ELR (cell line): ENCODE measurements at places on chromosomes 7 and 10.

DNA sequence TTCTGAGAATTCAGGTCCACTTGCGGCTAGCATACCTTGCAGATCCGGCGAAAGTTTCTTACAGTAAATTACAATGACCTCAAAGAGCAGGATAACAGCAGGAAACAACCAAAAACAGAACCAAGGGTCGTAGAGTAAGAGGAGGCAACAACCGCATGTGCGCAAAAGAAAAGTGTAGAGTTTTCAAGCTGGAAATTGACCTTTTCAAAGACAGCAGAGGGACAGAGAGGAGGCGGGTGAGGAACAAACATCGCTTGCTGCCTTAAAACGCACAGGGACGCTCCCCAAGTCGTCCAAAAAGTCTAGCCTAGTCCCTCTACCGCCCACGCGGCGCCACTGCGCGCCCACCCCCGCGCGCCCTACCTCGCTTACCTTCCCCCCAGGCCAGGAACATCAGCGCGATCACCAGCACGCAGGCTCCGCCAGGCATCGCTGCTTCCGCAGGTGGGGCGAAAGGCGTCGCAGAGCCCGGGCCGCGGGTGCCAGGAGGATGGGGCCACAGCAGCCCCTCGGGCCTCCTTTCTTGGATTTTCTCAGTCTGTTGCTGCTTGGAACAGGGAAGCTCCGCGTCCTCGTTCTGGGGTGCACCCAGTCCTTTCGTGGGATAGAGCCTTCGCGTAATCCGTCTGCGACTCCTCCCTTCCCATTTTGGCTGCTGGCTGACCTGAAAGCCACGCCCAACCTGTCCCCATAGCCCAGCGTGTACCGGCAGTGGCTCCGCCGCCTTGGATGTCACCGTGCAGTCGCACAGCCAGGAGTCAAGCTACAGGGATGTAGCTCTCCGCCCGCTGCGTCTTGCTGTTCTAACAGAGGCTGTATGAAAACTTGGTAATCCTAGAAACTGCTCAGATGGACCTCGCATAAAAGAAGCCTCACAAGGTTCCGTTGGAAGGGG, at the start of gene VWDE:
TSS of gene VWDE (minus strand) at position 579 of the 895 bp plus-strand sequence. CDS start at position 430, 149 bp downstream.
- DNase-seq, result peak; percentile 66

- peak; percentile 19 for DNase-seq
Observed at GRCh38 chr10:52703898-52704297, 68.7 kb downstream of the MBL2 start.

- DNase-seq, result no peak
Observed at GRCh38 chr10:71959526-71959925, 4.7 kb upstream of the CHST3 start.

- no peak for DNase-seq
Observed at GRCh38 chr10:43217563-43218205, 49.2 kb downstream of the RASGEF1A start.

- DNase-seq, result no peak
Observed at GRCh38 chr10:27564398-27564797, 60.3 kb downstream of the RAB18 start.

GRCh38 chr7:125390981-125391380, 461.4 kb upstream of the POT1 start:
- DNase-seq, result no peak

- peak; percentile 70 for DNase-seq
Observed at GRCh38 chr10:5666008-5666840, at the start of gene ASB13. ASB13 (minus strand) TSS chr10:5666595; CDS start chr10:5666551, 44 bp downstream.

DNA sequence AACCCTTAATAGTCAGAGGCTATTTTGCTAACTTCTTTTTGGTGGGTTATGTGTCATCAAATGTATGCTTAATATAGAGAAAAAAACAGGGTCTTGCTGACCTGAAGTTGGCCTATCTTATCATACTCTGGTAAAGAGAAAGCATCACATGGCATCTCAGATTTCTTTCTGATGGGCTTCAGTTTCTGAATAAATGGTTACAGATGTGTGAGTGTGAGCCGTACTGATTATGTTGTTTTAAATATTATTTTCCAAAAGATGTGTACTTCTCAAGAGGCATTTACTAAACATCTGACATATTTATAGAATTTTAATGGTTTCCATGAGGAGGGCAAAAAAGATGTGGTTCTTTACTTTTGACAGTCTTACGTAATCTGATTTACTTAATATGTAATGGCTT, 28.4 kb downstream of the BBS9 start:
- DNase-seq, result no peak

- no peak for DNase-seq
Observed at GRCh38 chr7:91408388-91409154, 144.3 kb downstream of the FZD1 start.

DNA sequence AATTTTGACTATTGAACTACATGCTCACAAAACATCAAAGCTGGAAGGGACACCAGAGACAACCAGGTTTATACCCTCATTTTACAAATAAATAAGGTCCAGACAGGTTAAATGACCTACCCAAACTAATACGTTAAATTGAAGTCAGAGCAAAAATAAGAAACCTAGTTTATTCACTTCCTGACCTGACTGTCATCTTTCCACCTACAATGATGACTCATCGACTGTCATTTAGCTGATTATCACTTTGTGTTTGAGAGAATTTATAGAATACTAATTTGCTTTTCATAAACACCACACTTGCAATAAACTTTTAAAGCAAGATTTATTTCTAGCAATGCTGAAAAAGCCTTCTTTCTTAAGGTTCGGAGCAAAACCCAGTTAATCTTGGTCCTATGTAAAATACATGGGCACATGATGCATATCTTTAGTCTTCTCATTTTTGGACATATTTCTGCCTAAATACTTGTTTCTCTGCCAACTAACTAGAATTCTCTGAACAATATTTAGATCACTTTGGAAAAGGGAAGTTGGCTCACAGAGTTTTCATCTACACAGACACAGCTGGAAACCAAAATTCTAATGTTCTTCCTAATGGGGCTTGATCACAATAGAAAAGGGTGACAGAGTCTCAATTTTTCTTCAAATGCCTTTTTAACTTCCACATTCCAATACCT, 16.7 kb upstream of the LRRN3 start:
- no peak for DNase-seq

DNA sequence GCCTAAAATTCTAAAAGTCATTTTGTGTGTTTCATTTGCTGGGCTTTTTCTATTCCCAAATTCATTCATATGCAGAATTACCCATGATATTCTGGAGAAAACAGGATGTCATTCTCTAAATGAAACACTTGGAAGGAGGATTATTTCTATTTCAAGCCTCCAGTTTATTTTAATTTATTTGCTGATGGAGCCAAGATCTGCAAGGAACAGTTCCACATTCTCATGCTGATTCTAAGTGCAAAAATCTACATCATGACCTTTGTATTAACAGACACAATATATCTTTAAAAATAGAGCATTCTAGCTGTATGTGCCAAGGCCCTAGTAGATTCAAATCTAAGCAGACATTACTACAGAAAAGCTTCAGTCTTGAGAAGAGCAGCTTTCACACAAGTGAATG, 51.3 kb upstream of the KCND2 start:
- no peak for DNase-seq

DNA sequence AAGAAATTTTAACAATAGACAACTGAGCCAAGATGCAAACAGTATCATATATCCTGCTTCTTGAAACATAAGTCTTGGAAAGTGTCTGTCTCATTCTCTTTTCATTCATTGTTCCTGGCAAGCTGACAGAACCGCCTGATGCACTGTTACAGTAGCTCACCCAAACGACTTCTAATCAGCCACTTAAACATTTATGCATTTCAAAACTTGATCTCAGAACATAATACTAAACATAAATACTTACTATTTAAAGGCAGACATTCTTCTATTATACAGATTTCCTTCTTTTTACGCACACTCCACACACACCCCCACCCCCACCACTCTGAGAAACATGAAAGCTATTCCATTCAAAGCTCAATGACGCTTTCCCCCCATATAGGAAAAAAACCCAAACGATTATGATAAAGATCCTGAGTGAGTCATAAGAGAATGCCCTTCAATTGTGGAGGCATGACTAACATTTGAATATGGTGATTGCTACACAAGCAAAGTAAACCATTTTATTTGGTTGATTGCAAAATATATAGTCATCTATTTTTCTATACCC, 30.5 kb downstream of the SHTN1 start:
- peak; percentile 97 for DNase-seq

- DNase-seq, result no peak
Observed at GRCh38 chr10:129123428-129123827, 343.6 kb upstream of the MGMT start.

DNA sequence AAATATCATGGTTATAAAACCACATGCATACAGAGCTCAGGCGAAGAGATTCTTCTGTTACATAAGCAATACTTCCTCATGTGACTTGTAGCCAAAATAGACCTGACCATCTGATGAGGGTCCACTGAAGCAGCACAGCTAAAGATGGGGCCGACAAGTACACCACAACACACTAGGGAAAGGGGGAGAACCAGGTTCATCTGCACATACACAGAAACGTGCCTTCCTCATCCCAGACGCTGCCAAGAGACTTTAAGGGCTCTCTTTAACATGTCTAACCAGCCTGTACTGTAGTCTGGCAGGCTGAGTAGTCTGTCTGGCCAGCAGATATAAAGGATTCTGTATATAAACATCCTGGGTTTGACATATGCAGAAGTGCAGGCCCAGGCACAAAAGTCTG, 30.3 kb downstream of the ERCC6 start:
- DNase-seq, result no peak

DNA sequence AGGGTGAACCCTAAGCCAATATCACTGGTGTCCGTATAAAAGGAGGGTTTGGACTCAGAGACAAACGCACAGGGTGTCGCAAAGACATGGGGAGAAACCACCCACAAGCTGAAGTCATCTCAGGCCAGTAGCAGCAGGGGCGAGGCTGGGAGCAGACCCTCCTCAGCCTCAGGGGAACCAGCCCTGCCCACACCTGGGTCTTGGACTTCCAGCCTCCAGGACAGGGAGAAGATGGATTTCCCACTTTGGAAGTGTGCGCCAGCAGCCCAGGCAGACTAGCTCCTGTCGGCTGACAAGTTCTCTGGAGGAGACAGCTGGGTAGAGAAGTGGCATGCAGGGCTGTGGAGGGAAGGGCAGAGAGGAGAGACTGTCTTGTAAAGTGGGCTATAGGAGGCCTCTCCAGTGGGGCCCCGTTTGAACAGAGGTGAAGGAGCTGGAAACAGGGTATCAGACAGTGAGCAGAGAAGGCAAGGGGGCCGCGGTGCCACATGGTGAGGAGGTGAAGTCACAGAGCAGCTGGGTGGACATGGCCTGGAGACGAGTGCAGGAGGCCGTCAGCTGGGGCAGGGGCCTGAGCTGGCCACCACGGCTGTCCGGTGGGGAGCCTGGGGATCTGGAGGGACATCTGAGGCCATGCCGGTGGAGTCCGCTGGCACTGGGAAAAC, 475.6 kb downstream of the PTPRN2 start:
- DNase-seq, result no peak

DNA sequence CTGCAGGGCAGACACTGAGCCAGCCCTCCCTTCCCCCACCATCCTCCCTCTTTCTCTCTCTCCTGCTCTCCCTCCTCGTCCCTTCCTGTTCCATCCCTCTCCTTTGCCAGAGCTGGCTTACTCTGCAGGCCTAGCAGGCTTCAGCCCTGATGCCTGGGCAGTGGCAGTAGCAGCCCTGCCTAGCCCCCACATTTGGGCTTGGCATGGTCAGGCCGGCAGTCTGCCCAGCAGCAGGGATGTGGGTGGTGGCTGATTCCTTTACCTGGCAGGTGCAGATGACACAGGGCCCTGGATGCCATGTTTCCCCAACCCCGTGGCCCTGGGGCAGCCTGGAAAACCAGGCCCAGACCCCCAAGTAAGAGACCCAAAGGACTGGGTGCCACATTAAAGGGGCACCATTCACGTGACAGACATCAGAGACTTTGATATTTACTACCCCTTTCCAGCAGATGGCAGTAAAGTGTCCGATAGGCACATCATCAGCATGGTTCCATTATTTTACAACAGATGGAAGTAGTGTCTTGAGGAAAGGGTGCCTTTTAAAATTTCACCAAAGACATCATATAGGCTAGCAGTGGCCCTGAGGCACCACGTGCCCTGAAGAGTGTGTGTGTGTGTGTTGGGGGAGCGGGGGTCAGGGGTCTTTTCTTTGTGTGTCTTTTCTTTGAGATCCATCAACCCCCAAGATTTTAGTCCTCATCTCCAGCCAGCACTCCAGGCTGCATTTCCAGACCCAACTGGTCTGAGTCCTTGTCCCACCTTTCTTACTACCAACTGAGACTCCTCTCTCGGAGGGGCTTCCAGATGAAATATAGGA, 5.9 kb downstream of the KCP start:
- DNase-seq, result peak; percentile 66
